ENCODE measurements at places on chromosomes 6 and 20. TPM values are rescaled to one million over a fixed set of nuclear protein-coding genes. Genes with fewer than 3 reads are reported as not detected.

ERVFRD-1 gene
- not detected for total RNA-seq

MLN gene
- not detected for total RNA-seq

RAD21L1 gene
- not detected for total RNA-seq

HLA-DQB2 gene
- not detected for total RNA-seq

UQCC2 gene
- total RNA-seq, result 12.7 TPM

MATN4 gene
- total RNA-seq, result 0.33 TPM

MEP1A gene
- not detected for total RNA-seq

STMND1 gene
- total RNA-seq, result not detected

SMPDL3A gene
- total RNA-seq, result 18.0 TPM

RSPO4 gene
- total RNA-seq, result not detected

LY6G6F gene
- not detected for total RNA-seq

FGD2 gene
- not detected for total RNA-seq

WFDC5 gene
- not detected for total RNA-seq

KCNS1 gene
- 0.29 TPM for total RNA-seq

KCNK16 gene
- not detected for total RNA-seq

SLC17A1 gene
- total RNA-seq, result not detected

SNAP25 gene
- 9.6 TPM for total RNA-seq

SLC17A3 gene
- total RNA-seq, result not detected

ASIP gene
- total RNA-seq, result not detected

CRISP3 gene
- not detected for total RNA-seq

FAM83D gene
- total RNA-seq, result 27.2 TPM

GDAP1L1 gene
- total RNA-seq, result not detected

ARG1 gene
- total RNA-seq, result not detected

HSPA12B gene
- 5.1 TPM for total RNA-seq

SCAF8 gene
- 37.2 TPM for total RNA-seq

UNC5CL gene
- under 0.01 TPM for total RNA-seq

HDGFL1 gene
- not detected for total RNA-seq

OPRL1 gene
- 1.9 TPM for total RNA-seq

SPTLC3 gene
- total RNA-seq, result 5.8 TPM

CGA gene
- total RNA-seq, result not detected

PSORS1C1 gene
- 0.29 TPM for total RNA-seq

TAGAP gene
- total RNA-seq, result not detected

CYP39A1 gene
- total RNA-seq, result 1.3 TPM

TTK gene
- total RNA-seq, result 38.5 TPM

C6orf52 gene
- 0.50 TPM for total RNA-seq

NDUFAF5 gene
- total RNA-seq, result 10.9 TPM

TRIM31 gene
- total RNA-seq, result not detected

CST1 gene
- 0.50 TPM for total RNA-seq

FAM110A gene
- 3.9 TPM for total RNA-seq

MCCD1 gene
- total RNA-seq, result not detected

IBTK gene
- 41.7 TPM for total RNA-seq

SLC35F1 gene
- total RNA-seq, result under 0.01 TPM

KHDC1L gene
- not detected for total RNA-seq

Data from smooth muscle cell of trachea (primary cell).